NCI-H446 (cell line): ENCODE measurements at places on chromosomes 12 and 14.

- DNase-seq, result no peak
These were observed 92.8 kb downstream of the SETD3 start for GRCh38 chr14:99387880-99388279.

- no peak for DNase-seq
These were observed 197.0 kb downstream of the ETV6 start for GRCh38 chr12:11846488-11846887.

DNA sequence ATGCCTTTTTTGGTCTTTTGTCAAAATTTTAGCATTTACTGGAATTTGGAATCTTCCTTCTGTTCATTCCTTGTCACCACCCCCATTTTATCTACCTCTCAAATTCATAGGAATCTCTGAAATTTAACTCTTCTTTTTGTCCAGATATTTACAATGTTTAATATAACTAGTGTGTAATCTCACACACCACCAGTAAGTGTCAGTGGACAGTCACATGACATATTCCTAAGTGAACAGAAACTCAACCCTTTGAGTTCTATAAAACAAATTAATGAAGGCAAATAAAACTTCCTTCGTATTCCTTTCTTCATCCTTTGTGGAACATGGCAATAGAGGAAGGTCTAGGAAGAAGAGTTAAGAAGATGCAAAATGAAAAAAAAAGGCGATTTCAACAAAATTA lies 26.6 kb downstream of the ATF7 start:
- DNase-seq, result no peak

- DNase-seq, result no peak
These were observed 256.9 kb upstream of the RGS6 start for GRCh38 chr14:71675126-71675899.

DNA sequence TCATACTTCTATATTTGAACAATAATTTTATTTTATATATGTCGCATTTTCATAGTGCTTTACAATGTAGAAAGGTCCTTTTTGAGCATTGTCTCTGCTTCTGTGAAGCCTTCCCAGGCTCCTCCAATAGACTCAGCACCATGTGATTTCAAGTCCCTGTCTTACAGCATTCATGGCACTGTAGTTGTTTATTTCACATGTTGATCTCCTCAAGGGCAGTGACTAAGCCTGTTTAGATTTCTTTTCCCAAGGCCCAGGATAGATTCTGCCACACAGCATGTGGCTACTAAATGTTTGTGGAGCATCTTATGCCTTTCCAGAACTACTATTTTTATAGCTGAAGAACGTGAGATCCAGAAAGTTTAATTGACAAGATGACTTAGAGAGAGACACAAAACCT lies 391.7 kb downstream of the TMEM117 start:
- DNase-seq, result peak; percentile 22
